Stimulated activated CD8-positive, alpha-beta memory T cell treated with anti-CD3 and anti-CD28 coated beads, Interleukin-7, amount 100 ng/mL, for 1 hour (primary cell): ENCODE measurements at places on chromosomes 4 and X.

- DNase-seq, result no peak
Observed at GRCh38 chrX:149541521-149542047, 772 bp downstream of the EOLA1 start.

DNA sequence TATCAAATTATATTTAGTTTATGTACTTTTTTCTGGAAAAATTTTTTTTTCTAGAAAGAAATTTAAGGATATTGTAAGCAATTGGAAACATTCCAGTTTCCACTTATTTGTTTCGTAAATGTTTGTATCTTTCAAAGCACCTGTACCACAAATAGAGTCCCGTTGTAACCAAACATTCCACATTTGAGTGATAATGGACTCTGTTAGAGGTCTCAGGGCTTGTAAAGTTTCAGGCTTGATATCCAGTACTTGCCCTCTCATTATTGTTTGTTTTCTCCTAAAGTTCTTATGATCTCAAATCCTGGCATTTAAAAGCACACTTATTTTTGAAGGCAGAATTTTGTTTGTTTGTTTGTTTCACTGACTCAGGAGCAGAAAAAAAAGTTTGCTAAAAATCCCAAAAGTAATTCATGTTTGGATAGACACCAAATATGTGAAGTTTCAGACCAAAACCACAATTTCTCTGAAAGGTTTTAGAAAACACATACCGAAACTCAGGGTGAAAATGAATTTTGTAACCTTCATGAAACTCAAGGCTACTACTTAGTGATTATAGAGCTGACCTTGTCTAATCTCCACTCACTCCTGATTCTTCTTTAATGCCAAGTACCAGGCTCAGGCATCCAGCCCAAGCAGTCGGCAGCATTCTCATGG is 5.7 kb upstream of the TMEM192 start:
- DNase-seq, result no peak

DNA sequence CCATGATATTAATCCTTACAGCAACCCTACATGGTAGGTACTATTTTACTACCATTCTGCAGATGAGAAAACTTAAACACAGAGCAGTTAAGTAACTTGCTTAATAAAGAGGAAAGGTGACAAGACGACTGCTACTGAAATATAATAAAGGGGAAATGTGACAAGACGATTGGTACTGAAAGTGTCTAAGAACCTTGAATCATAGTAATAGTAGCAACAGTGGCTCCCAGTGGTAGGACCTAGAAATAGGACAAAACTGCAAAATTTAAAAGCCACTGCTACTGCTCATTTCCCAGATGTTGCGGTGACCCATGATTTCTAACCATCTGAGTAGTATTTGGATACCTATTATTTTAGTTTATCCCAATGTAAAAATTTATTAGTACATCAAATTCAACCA is 89.5 kb downstream of the TASL start:
- DNase-seq, result no peak

GRCh38 chrX:51192104-51192503 is 140.5 kb upstream of the NUDT10 start:
- no peak for DNase-seq

DNA sequence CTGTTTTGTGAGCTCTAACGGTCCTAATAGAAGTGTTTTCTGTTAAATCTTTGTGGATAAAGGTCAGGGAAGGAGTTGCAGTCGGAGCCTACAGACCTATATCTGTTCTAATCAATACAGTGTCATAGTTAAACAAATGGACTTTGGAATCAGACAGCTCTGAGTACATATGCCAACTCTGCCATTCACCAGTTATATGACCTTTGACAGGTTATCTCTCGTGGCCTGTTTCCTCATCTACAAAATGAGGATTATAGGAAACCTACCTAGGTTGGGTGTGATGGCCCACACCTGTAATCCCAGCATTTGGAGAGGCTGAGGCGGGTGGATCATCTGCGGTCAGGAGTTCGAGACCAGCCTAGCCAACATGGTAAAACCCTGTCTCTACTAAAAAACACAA is 89.7 kb downstream of the MID1IP1 start:
- no peak for DNase-seq

GRCh38 chrX:11363069-11363594 is 69.9 kb downstream of the AMELX start:
- DNase-seq, result no peak

DNA sequence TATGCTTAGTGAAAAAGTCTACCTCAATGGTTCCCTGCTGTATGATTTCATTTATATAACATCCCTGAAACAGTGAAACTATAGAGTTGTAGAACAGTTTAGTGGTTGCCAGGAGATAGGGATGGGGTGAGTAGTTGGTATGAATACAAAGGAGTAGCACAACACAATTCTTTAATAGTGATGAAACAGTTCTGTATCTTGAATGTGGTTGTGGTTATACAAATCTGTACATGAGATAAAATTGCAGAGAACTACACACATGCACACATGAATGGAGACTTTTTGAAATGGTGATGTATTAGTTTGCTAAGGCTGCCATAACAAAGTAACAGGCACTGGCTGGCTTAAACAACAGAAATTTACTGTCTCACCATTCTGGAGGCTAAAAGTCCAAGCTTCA is 677.1 kb downstream of the ADGRL3 start:
- no peak for DNase-seq

DNA sequence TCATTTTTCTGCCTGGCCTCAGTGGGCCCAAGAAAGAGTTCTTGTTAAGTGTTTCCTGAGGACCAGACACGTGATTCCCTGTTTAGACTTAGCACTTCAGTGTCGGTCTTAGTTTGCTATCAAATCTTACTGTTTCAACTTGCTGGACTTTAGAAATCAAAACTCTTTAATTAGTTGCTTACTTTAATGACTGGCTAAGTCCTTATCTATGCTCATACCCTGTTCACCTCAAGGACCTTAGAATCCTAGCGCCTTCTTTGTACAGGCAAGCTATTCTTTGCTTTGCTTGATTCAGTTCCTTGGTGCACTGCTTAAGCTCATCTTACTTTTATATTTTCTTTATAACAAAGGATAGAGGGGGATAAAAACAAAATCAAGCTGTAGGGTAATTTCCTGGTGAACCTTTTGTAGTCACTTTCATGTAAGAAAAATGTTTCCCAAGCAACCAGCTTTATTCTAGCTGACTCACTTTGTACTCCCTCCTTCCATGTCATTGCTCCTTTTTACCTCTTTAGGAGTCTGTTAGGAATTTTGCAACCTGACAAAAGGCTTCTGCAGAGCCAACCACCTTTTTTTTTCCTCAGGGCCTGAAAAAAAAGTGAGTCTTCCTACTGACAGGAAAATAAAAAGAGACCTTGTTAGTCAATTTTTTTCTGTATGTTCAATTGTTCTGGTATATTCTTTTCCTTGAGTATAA is 14.7 kb downstream of the WDR44 start:
- DNase-seq, result no peak

DNA sequence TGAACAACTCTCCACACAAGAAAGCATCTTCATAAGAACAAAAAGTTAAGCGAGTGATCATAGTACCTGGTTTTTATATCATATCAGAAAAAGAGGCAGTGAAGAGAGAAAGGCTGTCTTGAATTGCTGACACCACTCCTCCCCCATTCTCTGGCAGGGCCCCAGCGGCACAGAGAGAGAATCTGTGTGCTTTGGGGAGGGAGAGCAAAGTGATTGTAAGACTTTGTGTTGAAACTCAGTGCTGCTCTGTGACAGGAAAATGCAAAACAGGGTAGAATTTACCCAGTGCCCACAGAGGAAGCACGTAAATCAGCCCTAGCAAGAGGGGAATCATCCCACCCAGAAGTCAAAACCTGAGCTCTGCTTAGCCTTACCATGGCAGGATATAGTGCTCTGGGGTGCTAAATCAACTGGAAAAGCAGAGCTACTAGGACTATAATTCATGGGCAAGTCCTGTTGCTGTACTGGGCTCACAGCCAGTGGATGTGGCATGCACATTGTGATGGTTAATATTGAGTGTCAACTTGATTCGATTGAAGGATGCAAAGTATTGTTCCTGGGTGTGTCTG is 174.6 kb downstream of the PRR32 start:
- DNase-seq, result no peak

GRCh38 chr4:156422576-156422975 is 468.9 kb upstream of the CTSO start:
- DNase-seq, result no peak

DNA sequence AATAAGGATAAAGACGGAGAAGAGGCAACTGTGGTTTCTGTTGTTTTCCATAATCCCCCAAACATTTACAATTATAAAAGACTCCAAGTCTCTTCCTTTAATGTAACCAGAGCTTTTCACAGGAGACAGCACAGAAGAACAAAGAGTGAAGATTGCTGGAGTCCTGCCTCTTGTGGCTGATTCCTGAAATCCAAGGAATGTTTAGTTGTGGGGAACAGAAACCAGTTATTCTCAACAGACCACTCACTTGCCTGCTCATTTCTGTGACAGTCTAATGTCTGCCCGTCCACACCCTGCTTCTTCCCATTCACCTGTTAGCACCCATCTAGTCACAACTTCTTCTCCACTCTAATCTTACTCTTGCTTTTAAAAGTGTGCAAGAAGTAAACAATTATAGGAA is 12.1 kb downstream of the TEX13B start:
- DNase-seq, result no peak

DNA sequence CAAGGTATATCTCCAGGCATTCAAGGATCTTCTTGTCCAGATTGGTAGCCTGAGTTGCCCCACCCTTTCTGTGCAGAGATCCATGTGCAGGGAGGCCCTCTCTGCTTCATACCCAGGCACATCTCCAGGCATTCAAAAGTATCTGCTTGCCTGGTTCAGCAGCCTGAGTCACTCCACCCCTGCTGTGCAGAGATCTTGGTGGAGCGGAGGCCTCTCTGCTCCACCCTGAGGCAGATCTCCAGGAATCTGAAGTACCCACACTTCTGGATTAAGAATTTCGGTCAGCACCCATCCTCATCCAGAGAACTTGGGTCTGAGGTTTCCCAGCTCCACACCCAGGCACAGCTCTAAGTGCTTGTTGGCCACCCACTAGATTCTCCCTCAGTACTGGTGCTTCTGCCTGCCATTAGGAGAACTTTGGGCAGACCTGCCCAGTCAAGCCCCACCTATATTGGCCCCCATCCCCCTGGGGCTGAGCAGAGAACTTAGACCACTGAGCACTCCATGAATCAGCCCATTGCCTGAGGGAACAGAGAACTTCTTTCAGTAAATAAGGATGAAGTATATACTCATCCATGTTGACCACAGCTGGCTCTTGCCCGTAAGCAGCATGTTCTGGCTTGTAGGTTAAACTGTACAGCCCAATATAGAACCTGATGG is 199.5 kb upstream of the ZCCHC13 start:
- DNase-seq, result no peak

DNA sequence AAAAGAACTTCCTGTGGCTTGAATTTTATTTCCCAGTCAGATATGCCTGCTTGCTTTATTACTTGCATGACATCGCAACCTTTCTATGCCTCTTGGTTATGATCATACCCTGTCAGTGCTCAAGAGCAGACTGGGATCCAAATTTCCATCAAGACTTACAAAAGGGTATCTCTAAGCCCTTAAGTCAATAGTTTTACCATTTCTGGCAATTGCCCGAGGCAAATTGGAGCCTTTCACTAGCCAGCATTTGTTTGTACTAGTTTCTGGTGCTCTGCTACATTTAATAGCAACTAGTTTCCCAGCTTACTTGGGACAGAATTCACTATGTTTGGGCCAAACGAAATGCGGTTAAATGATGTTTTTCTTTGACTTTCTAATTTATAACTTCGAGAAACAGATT is 73.2 kb upstream of the ITM2A start:
- DNase-seq, result no peak

GRCh38 chr4:154019811-154020210 is 230.9 kb upstream of the SFRP2 start:
- DNase-seq, result no peak

DNA sequence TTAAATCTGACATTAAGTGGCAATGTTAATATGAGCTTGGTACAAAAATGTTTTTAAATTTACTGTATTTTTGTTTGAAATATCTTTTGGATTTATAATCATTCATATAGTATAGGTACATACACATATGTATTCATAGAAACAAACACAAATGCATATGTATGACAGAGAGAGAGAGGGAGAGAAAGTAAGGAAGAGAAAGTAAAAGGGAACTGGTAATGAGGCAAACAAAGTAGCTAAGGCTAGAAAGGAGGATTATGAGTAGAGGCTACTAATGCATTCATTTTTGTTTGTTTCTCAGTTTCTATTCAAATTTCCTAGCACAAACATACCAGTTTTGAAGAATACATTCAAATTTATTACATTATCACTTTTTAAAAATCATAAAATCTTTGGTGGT is 132.4 kb downstream of the GLRA3 start:
- DNase-seq, result no peak

- no peak for DNase-seq
Observed at GRCh38 chrX:79170476-79171035, 26.1 kb downstream of the GPR174 start.

DNA sequence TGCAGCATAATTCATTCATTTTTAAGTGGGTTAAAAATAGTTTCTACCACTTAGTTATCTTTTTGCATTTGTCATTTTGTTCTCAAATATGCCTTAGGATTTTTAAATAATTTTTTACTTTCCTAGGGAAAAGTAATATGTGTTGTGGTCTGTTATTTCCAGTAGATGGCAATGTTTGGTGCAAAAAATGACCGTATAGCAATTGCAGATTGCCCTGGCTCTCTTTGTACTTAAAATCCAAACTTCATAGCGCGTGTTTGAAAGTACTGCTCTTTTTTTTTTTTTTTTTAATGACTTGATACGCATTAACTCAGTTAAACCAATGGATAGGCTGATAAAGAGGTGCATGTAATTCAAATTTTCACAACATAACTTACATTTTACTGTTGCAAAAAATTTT is 74.4 kb upstream of the RBMX start:
- DNase-seq, result no peak

DNA sequence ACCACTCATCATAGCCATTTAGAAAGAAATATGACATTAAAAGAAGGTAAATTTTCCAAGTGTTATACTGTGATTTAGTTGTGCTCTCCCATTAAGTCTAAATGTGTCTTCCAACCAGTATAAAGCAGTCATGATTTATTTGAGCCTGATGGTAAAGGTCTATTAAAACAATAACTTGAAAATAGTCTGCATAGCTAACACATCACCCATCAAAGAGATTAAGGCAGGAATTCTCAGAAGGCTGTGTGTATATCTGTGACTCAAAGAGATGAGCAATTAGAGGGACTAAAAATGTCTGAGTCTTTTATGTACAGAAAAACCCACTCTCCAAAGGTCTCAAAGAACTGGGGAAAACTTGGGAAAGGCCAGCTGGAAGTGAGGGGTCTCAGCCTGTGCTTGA is 70.3 kb upstream of the IQCM start:
- no peak for DNase-seq

- DNase-seq, result no peak
Observed at GRCh38 chrX:13471269-13471668, 98.1 kb upstream of the EGFL6 start.

- no peak for DNase-seq
Observed at GRCh38 chr4:83780053-83780733, 244.3 kb downstream of the GPAT3 start.

DNA sequence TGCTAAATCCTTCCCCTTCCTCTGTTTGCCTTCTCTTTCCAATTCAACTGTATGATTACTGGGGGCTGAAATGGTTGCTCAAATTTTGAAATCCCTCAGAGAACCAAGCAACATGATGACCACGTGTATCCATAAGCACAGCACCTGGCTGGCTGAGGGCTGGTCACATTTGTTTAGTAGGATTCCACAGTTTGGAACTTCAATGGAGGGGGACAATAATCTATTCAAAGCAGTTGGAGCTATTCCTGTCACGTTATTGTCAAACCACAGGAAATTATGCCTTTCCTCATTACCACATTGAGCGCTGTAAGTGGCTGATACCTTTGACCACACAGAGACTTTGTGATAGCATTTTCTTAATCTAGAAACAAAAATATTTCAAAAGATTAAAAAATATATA is 7.0 kb downstream of the TMSB4X start:
- DNase-seq, result no peak

GRCh38 chr4:4392501-4393183 is 5.7 kb downstream of the NSG1 start:
- DNase-seq, result no peak
